Activated CD4-positive, alpha-beta T cell treated with anti-CD3 and anti-CD28 coated beads, Interleukin-2, amount 50 U/mL, for 4 hours (primary cell): ENCODE measurements at places on chromosomes 3 and 15.

DNA sequence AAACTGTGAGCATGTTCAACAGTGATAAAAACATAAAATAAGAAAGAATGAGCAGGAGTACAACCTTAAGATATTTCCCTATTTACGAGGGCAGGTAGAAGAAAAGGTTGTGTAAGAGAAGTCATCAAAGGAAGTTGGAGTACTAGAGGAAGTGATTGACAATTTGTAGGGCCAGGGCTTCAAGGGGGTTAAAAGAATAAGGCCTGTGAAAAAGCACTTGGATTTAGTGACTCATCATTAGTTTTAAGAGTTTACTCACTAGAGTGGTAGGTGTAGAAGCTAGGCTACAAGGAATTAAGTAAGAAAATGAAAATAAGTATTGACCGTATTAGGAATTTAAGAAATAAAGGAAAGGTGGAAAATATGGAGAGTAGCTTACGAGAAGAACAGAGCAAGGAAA is 23.6 kb downstream of the KCNMB3 start:
- DNase-seq, result no peak

DNA sequence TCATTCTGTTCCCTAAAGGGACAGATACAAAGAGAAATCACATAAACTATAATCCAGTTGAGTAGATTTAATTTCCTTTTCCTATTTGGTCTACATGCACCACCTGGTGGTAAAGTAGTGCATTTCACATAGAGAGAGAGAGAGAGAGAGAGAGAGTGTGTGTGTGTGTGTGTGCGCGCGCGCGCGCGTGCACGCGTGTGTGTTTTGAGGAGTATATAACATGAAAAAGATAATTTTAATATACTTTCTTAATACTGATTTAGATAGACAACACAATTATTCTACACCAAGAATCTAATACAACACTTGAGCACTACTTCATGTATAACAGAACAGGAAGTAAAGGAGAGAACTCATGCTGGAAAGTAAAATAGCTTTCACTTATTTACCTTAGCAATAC is 1.1 kb upstream of the FGF7 start:
- DNase-seq, result no peak

GRCh38 chr15:80489030-80489594 is 84.9 kb downstream of the ARNT2 start:
- no peak for DNase-seq

DNA sequence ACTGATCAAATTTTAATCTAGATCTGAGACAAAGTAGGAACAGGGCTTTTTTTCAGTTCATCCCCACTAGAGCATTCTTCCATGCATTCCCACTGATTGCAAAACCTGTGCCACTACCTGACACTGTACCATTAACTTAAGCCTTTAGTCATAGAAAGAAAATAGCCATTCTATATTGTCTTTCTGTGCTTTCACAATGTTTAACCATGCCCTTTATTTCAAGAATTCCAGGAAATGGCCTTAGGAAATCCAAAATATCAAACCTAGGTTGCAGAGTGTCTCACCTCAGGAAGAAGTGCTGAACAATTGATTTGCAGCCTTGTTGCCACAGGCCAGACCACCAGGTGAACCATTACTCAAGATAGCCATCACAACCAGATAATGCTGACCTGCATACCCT is 56.2 kb upstream of the TGFBR2 start:
- no peak for DNase-seq

DNA sequence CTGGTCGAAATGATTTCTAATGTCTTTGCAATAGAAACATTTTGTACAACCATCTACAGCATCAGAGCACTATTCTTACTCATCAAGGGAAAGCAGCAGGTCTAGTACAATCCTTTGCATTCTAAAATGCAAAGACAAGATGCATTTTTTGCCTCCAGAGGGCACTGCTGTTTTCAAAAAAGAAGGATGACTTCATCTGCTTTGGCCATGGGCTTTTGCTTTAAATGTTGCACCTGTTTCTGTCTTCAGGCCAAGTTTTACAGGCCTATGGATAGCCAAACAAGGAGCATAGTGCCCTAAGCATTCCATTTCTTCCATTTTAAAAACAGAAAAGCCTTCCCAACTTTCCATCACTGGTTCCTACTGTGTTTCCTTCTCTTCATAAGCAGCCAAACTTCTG is 3.4 kb downstream of the PARP9 start:
- DNase-seq, result peak; percentile 54

- DNase-seq, result no peak
Measured at GRCh38 chr3:124396339-124396950, 333.8 kb upstream of the UMPS start.

- no peak for DNase-seq
Measured at GRCh38 chr15:58019503-58020376, 45.8 kb downstream of the ALDH1A2 start.

DNA sequence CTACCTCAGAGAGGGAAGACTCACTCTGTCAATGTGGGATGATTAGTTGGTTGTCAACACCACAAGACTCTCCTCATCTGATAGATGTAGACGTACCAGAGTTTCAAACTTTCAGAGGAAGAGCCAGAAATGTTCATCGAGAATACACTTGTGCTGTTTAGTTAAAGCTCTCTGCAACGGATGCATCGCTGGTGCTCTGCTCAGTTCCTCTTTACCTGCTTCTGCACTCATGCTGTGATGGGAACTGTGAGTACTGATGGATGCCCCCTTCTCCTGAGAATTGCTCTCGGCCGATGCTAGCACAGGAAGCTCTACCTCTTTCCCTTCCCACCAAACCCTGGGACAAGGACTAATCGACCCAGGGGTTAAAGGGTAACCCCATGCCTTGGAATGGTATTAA is 51.8 kb upstream of the CCDC54 start:
- DNase-seq, result no peak

DNA sequence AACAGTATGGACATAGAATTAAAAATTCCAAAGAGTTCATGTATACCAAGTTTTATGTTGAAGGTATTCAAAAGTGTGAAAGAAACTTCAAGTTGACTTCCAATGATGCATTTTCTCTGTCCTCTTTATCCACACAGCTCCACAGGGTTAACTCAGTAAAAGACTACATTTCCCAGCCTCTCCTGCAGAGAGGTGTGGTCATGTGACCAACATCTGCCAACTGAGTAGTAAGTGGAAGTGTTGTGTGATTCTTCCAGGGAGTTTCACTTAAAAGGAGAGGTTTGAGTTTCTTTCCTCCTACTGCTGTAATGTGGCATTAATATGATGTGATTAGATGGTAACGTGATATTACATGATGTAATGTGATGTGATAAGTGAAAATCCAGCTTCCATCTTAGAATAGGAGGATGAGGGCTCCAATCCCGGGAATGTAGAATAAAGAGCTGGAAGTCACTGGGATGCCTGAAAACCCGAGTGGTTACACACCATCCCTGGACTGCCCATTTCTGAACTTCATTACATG is 280.6 kb downstream of the ARRDC4 start:
- DNase-seq, result no peak

DNA sequence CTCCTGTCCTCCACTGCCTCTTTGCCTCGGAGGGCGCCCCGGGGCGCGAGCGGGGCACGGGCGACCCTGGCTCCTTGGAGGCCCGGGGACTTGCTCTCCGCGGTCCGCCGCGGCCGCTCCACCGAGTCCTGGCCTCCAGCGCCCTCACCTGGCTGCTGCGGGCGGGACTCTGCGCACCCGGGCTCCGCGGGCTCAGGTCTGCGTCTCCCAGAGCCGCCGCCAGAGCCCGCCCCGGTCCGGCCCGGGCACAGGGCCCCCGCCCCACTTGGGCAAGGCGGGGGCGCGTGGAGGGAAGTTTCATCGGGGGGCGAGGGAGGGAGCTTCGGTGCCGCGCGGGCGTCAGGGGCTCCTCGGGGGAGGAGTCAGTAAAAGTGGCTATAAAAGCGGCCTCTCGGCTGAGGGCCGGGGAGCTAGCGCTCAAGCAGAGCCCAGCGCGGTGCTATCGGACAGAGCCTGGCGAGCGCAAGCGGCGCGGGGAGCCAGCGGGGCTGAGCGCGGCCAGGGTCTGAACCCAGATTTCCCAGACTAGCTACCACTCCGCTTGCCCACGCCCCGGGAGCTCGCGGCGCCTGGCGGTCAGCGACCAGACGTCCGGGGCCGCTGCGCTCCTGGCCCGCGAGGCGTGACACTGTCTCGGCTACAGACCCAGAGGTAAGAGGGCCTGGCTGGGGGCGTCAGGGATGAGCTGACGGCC is at the start of gene CEMIP:
CEMIP (plus strand) TSS at position 407 of the 694 bp plus-strand sequence. CDS start 94,510 bp downstream, outside the sequence.
- DNase-seq, result no peak

DNA sequence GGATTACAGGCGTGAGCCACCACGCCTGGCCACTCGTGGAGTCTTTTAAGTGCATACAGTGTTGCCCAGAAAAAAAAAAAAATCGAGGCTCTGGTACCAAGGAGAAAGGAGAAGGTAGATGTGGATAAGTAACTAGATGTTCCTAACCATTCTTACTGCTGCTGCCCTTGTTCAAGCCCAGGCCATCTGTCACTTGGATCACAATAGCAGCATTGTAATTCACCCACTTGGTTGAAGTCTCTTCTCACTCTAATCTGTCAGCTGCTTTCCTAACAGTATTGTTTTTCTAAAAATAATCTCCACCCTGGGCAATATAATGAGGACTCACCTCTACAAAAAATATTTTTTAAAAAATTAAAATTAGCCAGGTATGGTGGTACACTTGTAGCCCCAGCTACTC is 58.0 kb upstream of the CRTC3 start:
- DNase-seq, result no peak

GRCh38 chr15:75836959-75837334 is 6.3 kb upstream of the UBE2Q2 start:
- DNase-seq, result no peak

GRCh38 chr15:67569668-67570067 is 27.2 kb downstream of the MAP2K5 start:
- DNase-seq, result no peak

- DNase-seq, result no peak
Measured at GRCh38 chr3:107657971-107658370, 135.2 kb downstream of the BBX start.

DNA sequence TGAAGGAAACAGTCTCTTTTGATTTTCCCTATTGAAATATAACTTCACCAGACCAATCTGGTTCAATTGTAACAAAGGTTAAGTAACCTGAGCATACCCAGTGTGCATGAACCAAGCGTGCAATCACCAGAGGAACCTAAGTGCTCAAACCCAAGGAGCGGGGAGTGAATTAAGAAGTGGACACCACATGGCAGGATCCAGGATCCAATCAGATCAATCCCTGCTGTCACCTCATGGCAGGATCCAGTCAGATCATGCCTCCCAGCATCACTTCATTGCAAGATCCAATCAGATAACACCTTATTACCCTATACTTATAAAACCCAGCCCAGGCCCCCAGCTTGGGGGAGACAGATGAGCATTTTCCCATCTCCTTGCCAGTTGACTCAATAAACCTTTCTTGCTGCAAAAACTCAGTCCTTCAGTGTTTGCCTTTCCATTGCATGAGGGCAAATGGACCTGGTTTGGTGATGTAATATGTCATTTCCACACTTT is 38.9 kb upstream of the RNU6-1 start:
- DNase-seq, result no peak

- no peak for DNase-seq
Measured at GRCh38 chr15:34987609-34988026, 469 bp downstream of the ZNF770 start.

DNA sequence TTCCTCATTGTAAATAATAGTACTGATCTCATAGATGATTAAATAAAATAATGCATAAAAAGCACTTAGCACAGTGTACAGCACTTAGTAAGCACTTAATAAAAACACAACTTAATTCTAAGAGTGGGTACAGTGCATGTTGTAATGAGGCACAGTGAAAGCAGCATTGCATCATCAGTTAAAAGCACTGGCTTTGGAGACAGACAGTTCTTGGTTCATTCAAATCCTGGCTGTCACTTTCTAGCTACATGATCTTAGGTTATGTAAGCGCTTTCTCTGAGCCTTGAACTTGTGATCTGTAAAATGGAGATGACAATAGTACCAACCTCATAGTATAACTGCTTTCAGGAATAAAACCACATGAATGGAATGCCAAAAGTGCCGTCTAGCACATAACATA is 151.5 kb downstream of the DPH6 start:
- no peak for DNase-seq

DNA sequence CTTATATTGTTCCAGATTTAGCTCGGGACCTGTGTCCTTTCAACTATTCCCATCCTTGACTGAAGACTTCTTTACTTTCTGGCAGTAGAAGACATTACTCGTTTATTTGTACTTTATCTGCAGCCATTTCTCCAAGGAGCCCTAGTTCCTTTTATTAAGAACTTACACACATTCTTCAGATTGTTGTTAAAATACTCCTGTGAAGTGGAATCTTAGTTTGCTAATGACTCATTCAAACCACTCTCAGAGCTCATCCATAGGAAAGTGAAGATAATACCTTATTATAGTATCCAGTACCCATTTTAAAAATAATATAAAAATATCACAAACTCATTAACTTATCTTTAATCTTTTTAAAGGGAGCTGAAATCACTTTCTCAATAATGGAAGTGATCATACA is 63.5 kb downstream of the C3orf70 start:
- DNase-seq, result no peak

DNA sequence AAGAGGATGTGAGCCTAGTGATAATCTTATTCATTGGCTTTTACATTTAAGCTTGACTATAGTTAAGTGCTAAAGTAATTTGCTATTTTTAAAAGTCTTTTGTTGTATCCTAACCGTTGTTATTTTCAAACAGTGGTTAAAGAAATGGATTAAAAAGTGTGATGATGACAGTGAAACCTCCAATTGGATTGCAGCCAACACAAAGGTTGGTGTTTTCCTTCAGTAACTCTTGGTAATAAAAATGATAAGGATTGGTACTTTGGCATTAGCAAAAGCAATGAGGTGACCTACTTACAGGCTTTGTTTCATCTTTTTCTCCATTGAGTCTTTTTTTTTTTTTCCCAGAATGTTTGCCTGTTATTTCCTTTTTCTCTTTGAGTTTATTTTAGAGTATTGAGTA is 87.5 kb upstream of the GOLGA6B start:
- no peak for DNase-seq

DNA sequence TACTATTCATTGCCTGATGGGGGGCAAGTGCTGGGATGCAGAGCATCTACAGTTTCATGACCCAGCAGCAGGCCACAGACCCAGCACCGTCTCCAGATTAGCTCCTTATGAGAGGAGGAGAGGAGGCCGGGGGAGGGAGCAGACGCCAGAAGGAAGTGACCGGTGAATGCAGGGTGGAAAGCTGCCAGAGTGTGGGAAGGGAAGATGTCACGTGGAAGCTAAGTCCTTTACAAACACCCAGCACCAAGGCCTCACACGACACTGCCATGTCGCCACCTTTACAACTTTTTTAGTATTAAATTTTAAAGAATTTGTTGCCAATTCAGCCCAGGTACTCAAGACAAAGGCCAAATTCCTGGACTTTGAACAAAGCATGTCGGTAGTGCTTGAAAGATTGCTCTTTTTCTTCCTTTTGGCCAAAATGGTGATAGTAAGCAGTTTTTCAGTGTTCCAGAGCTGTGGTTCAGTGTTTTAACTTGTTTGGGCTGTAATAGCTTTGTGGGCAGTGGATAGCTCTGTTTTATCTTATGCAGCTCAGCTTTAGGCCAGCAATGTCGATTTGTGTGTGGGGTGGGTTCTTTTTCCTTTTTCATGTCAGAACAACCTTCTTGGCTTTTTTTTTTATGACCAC is 58.2 kb downstream of the ZBTB38 start:
- DNase-seq, result no peak
